Sigmoid colon (tissue), 7 donors: ENCODE measurements at places on chromosomes 3 and 15. TPM values are rescaled to one million over a fixed set of nuclear protein-coding genes. Genes with fewer than 3 reads are reported as not detected.
A peak's percentile ranks its signal among the peaks of the same experiment; 100 is the strongest.

Gene RASGRP1
- total RNA-seq, result 0.33 TPM

Gene CPNE4
- total RNA-seq, result 0.71 TPM

Gene TMEM89
- total RNA-seq, result not detected

Gene FOXB1
- not detected for total RNA-seq

Gene MAGEF1
- total RNA-seq, result 32.9 TPM

DNA sequence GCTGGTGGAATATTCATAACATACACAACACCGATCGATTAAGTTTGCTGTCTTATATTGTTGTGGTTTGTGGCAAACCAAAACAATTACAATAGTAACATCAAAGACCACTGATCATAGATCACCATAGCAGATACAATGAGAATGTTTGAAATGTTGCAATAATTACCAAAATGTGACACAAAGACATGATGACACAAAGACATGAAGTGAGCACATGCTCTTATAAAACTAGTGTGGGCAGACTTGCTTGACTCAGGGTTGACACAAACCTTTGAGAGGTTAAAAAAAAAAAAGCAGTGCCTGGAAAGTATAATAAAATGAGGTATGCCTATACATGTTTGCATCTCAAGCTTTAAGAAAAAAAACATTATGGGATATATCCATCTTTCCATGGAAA is 130.3 kb downstream of the NR1I2 start:
- no peak for DNase-seq

DNA sequence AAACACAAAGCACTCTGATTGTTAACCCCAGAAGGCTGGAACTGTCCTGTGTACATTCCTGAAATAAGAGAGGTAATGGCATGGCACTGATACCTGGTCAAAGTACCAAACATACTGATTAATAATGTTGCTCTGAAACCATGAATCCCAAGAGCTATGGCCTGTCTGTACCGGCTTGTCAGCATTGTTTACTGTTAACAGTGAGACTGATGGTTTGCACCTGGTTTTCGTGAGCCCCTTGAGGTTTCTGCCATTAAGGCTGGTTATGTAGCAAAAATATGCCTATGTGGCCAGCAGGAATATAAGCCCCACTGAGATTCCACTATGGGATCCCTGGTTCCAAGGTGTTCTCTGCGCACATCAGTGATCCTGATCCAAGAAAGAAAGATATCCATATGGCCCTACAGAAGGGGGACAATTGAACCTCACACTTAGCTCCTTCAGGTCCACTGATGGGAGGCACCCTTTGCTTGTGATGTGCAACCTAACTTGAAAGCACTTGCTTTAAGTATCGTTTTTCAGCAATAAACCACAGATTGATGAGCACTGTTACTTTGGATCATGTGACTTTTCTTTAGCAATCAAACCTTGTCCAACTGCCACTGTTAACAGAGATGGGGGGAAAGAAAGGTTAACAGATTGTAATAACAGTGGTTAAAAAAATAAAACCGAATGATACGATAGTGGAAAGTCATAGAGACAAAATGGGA is 65.2 kb downstream of the TBL1XR1 start:
- no peak for DNase-seq

DNA sequence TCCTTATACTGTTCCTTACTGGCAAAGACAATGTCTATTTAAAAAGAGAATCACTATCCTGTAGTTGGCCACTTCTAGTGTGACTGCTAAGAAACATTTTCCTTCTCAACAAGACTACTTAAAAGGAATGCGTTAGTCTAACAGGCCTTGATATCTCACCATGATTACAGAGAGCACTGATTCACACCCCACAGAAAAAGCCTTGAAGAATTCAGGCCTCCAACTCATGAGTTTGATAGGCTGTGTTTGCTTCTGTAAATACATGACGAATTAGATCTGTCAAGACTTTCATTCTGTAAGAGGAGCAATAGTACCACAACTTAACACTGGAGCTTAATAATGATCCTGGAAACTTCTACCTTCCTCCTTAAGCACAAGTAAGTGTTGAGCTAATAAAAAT is 432.8 kb upstream of the NR2F2 start:
- no peak for DNase-seq

GRCh38 chr3:48077815-48078214 is 61.6 kb upstream of the MAP4 start:
- DNase-seq, result no peak

DNA sequence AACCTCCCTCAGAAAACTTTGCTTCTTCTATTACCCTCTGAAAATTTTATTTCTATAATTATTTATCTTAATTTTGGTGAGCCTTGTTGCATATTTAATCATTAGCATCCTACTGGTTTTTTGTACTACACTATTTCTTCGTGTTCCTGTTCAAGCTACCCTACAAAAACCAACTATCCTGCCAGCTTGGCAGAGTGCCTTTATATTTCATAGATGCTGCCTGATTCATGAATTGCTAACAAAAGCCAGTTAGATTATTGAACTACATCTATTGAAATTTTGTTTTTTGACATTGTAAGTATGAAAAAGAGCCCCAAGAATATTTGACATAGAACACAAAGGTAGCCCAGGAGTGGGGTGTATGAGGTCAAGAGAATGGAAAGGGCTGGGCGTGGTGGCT is 78.9 kb downstream of the CD200R1L start:
- no peak for DNase-seq

DNA sequence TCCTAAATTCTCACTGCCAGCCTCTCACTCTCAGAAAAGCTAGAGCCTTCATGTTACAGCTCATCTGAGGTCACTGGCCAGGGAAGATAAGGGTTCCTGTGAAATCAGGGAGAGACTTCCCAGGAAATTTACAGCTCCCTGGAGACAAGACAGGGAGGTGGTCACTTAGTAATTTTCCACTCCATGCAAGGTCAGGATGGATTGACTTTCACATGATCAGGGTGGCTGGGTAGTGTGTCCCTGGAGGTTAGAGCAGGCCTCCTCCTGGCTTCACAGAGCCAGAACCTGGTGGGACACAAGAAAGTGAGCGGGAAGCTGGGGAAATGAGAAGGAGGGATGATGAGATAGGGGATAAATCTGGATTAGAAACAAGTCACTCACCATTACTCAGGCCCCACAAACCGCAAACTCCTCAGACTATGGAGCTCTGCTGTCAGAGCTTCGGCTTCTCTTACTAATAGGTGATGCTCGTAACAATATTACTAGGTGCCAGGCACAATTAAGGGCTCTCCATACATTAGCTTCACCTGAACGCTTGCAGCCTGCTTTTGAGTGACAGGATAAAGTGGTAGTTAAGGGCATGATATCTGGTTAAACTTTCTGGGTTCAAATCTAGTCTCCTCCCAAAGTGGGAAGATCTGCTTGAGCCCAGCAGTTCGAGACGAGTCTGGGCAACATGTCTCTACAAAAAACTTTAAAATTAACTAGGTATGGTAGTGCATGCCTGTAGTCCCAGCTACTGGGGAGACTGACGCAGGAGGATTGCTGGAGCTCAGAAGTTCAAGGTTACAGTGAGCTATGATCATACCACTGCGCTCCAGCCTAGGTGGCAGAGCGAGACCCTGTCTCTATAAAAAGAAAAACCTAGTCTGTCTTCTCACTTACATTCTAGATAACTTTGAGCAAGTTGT is 24.9 kb downstream of the DUOX2 start:
- DNase-seq, result no peak

DNA sequence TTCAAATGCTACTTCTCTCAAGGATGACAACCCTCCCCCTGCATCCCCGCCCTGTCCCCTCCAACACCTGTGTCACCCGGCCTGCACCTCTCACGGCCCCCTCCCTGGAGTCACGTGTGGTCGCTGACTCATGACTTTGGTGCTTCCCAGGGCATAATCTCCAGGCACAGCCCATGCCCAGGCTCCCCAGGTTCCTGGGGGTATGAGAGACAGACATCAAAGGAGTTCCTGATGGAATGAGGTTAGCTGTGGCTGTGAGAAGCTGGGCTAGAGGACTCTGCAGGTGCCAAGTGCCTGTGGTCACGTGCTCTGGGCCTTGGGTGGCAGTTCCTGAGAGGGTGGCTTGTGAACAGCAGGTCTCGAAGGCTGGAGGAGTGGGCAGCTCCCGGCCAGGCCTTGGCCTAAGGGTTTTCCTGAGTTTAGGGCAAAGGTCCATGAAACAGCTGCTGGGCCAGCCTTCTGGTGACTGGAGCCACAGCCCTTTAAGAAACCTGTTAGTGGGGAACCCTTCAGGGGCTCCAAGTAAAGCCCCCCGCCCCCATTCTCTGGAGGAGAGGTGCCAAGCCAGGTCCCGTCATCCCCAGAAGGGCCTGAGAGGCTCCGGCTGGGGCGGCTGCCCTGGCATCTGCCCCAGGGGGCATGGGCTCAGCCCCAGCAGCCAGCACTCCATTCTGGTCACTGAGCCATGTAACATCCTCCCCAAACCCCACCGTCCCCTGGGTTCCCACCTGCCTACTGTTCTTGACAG is 230.0 kb downstream of the XXYLT1 start:
- DNase-seq, result no peak

DNA sequence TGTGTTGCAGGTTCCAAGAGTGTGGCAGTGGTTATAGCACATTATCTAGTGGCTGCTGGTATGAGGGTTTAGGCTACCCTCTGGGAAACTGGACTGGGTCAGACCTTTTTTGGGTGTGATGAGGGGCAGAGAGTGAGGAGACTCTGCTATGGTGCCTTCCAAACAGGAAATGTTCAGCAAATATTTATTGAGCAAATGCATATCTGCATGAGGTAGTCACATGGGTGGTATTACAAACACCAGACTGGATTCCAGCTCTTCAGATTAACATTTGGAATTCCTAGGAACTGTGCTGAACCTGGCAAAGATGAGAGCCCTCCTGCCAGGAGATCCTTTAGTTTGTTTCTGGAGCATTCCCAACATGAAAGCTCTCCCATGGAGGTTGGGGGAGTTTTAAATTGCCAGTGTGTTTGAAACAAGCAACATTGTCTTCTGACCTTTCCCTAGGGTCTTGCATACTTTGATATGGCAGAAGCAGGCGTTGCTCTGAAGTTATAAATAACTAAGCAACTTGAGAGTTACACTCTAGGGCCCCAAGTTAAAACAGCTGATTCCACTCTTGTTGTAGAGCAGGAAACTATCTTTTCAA is 341.2 kb upstream of the C2CD4B start:
- DNase-seq, result no peak

- DNase-seq, result no peak
Measured at GRCh38 chr3:5348229-5348902, 160.9 kb downstream of the EDEM1 start.

DNA sequence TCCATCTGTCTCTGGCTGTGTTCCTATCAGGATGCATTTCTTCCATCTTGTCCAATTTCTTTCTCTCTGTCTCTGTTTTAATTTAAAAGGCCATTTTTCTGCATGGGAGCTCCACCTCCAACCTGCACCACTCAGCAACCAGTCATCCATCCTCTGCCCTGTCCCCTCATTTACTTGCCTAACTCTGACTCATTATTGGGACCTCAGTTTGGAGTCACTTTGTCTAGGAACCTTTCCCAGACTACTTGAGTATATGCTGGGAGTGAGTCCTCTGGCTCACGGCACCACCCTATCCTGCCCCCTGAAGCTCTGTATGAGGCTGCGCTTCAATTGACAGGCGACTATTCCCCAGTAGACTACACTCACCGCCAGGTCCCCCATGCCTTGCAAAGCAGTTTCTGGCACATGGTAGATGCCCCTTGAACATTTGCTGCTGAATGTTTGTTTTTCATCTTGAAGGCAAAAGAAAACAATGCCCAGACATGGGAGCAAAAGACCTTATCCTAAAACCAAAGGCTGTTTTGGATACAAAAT is 513.3 kb upstream of the CFAP20DC start:
- no peak for DNase-seq

DNA sequence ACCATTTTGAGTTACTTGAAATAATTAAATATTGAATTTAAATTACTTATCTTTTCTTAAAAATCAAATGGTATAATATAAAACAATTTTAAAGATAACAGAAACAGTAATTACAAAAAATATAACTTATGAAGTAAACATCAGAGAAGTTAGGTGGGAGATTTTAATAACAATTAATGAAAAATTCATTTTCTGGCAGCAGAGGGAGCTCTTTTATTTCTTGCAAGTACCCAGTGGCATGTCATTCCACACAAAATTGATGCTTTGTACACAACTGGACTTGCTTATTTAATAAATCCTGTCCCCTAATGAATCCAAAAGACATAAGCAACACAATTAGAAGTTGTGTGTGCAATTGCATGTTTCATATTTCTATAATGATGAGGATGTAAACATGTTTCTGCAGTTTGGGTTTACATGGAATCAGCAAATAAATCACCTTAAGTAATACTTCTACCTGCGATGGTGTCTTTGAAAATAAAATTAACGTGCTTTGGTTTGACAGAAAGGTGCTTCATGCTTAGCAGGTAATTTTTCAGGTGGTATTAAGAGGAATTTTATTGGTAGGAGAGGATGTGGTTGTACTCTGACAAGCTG is 861.3 kb downstream of the ZPLD1 start:
- no peak for DNase-seq

- peak; percentile 65 for DNase-seq
Measured at GRCh38 chr3:160757233-160758106, 1.4 kb downstream of the PPM1L start.

DNA sequence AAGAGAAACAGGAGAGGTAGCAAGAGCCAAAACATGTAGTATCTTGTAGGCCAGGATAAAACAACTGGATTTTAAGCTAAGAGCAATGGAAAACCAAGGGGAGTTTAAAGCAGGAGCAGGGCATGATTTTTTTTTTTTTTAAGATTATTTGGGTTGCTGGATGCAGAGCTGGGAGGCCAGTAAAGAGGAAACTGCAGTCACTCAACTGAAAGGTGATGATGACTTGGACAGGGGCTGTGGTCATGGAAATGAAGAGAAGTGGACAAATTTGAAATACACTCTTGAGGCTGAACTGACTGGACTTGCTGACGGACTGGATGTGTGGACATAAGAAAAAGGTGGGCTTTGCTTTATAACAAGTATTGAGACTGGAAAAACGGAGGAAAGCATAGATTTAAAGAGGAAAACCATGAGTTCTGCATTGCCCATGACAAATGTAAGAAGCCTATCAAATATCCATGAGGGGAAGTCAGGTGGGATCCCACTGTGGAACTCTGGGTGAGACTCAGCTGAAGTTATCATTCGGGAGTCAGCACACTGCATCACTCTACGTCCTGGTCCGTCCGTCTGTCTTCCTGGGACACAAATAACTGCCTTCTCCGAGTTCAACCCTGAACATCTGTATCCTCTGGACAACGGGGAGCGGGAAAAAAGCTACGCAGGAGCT is 688 bp downstream of the XPC start:
- DNase-seq, result no peak

DNA sequence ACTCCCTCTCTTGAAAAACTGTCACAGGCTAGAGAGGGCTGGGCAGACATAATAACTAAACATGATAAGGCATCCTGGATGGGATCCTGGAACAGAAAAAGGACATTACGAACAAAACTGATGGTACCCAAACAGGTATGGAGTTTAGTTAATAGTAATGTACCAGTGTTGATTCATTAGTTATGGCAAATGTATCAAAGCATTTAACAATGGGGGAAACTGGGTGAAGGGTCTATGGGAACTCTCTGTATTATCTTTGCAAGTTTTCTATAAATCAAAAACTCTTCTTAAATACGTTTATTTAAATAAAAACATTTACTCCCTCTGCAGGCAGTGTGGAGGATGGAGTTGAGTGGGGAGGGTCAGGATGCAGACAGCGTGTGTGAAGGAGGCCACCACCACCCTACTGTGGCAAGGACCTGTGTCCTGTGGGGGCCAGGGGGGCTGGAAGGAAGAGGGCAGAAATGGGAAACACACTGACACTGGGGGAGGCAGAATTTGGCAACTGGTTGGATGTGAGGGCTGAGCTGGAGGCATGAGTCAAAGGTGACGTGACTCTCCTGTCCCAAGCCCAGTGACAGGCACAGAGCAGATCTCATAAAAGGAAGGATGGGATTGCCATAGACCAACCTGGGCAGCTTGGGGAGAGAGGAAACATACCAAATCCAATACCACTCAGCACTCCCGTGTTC is 59.6 kb upstream of the ITGA11 start:
- DNase-seq, result no peak
